ENCODE measurements at places on chromosomes 1 and 21.

DNA sequence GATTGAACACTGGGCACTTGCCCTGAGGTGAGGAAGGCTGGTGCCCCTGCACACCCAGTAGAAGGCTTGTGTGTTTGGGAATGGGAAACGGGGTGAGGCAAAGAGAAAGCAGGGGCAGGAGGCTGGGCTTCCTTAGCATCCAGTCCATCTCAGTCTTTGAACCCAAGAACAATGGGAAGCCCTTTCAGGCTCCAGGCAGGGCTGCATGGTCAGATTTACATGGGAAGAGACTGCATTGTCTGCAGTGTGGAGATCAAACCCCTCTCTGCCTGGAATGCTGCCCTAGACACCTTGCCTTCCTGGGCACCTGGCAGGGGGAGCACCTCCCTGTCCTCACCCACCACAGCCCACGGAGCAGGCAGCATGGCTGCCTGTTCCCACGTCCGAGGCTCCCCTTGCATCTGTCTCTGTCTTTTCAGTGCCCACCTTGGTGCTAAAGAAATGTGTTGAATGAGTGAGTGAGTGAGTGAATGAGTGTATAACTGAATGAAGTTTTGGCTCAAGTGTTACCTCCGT, 268.5 kb downstream of the GRIK3 start:
- no peak for DNase-seq

- DNase-seq, result no peak
These were observed 5.6 kb downstream of the OSBPL9 start for GRCh38 chr1:51622455-51622913.

GRCh38 chr1:192706936-192707335, 71.0 kb downstream of the RGS13 start:
- DNase-seq, result no peak

DNA sequence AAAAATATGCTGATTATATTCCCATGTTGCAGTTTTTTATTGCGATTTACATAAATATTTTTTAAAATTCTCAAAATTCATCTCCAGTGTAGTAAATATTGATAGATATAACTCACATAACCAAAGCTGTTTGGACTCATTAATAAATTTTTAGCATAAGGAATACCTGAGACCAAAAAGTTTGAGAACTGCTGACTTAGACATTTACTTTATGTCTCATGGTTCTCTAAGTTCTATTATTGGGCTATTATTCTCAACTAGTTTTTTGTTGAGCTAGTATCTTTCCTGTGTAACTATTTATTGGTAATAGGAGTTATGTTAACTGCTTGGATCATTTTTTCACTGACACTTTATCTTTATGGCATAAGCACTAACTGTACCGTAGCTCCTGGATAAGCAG, 1069.6 kb downstream of the ADGRL2 start:
- DNase-seq, result no peak

- DNase-seq, result no peak
These were observed 20.2 kb downstream of the SDC3 start for GRCh38 chr1:30888391-30888790.

GRCh38 chr21:44805859-44806258, 4.2 kb upstream of the UBE2G2 start:
- no peak for DNase-seq

- DNase-seq, result no peak
These were observed 89.6 kb upstream of the LPGAT1 start for GRCh38 chr1:211920141-211920572.

DNA sequence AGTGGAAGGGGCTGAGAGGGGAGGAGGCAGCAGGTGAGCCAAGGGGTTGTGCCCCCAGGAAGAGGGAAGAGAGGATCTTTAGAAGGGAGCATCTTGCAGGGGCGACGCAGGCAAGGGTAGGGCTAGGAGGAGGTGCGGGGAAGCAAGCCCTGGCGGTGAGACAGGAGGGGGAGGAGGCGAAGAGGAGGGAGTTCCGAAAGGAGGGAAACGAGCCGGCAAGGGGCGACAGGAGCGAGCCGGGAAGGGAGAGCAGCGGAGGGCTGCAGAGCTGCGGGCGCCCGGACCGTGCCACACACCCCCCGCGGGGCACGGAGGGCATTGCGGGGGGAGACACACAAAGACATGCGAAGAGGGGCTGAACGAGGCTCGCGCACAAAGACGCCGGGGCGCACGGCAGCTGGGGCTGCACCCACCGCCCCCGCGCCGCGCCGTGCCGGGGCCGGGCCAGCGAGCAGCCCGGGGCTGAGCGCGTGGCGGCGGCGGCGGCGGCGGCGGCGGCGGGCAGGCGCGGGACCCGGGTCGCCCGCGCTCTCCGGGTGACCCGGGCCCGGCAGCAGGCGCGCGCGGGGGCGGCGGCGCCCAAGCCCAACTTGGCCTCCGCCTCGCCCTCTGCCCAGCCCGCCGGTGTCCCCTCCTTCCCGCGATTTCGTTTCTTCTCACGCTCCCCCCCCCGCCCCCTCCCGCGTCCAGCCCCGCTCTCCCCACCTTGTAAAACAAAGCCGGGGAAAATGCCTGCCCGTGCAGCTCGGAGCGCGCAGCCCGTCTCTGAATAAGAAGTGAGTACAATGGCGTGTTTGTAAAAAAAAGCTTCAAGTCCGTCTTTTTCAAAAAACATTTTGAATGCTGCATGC, at the start of gene KCNK2:
KCNK2 (plus strand) TSS at position 206 of the 851 bp plus-strand sequence. CDS start 649 bp downstream, outside the sequence.
- DNase-seq, result no peak

- DNase-seq, result no peak
These were observed 5.2 kb downstream of the FOXD3 start for GRCh38 chr1:63327417-63328054.

GRCh38 chr1:3329640-3330281, 124.7 kb upstream of the ARHGEF16 start:
- DNase-seq, result no peak

GRCh38 chr1:237610157-237610556, 280.6 kb downstream of the ZP4 start:
- no peak for DNase-seq

- DNase-seq, result no peak
These were observed 136.0 kb downstream of the GDAP2 start for GRCh38 chr1:117793413-117793812.

DNA sequence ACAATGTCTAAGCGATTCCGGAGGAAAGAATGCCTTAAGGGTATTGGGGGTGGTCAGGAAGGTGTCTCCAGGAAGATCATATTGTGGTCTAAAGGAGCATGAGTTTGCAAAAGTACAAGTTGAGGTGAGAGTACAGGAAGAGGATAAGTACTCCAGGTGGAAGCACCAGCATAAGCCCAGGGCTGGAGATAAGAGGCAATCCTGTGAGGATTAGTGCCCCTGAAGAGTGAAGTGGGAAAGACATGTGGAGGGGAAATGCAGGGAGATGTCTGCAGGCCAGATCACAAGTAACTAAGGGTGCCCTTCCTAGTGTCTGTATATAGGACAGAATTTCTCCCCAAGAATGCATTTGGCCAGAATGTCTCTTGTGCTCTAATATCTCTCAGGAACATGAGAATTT, 188.3 kb upstream of the DPT start:
- no peak for DNase-seq

DNA sequence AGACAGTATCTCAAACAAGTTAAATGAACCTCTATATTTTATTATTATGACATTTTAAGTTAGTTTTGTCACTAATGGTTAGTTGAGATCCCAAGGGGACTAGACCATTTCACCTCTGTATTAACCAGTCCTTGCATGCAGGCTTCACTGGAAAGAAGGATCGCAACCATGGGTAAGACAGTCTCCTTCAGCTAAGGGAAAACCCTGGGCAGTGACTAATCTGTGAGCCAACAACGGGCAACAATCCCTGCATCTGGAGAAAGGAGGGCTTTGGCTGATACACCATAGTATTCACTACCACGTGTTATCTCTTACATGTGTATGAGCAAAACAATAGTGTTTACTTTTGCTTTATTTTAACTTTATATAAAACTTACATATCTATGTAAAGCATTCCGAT, 708.8 kb upstream of the CHRM3 start:
- DNase-seq, result no peak

GRCh38 chr1:215530401-215530984, 36.6 kb upstream of the KCTD3 start:
- no peak for DNase-seq

GRCh38 chr1:93437976-93438605, 9.8 kb upstream of the FNBP1L start:
- DNase-seq, result no peak

GRCh38 chr21:43727519-43728153, 8.7 kb downstream of the PDXK start:
- DNase-seq, result no peak

DNA sequence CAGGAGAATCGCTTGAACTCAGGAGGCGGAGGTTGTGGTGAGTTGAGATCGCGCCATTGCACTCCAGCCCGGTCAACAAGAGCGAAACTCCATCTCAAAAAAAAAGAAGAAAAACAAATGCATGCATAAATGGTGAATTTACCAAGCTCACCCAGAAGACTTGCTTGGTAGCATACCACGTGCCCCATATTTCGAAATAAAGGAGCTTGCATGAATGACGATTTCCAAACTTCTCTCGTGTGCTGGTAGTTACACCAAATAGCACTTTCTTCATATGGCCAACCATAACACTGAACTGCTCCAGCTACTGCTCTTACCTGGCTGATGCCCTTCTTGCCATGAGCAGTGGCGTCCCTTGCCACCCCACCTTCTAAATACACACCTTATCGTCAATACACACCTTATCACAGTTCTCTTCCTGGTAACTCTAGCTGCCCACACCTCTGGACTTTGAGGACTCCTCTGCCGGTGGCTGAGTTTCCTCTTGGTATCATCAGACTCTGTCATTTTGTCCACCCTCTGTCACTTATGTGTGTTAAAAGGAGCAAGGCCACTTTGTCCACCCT, 2.8 kb downstream of the DOP1B start:
- no peak for DNase-seq

GRCh38 chr21:25997788-25998611, 172.6 kb downstream of the APP start:
- peak; percentile 53 for DNase-seq

GRCh38 chr1:72623299-72623708, 341.0 kb upstream of the NEGR1 start:
- DNase-seq, result no peak

GRCh38 chr1:112911506-112912220, 44.3 kb downstream of the SLC16A1 start:
- no peak for DNase-seq

DNA sequence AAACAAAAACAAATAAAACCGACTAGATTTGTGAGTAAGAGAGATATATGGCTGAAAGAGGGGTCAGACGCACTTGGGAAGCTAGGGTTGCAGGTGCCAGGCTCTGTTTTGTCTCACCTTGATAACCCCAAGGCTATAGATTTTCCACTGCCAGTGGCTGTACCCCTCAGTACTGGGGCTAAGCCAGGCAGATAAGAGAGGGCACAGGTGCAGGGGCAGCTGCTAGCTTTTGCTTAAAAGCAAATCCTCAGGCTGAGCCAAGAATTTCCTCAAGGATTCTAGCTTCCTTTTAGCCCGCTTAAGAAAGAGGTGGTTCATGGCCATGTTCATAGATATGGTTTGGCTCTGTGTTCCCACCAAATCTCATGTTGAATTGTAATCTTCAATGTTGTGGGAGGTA, 57.9 kb downstream of the OVGP1 start:
- DNase-seq, result no peak

- DNase-seq, result no peak
These were observed 11.3 kb upstream of the SYT6 start for GRCh38 chr1:114164840-114165543.

GRCh38 chr1:4101459-4102161, 201.5 kb upstream of the C1orf174 start:
- DNase-seq, result no peak

GRCh38 chr1:232899839-232900238, 50.6 kb upstream of the NTPCR start:
- no peak for DNase-seq

DNA sequence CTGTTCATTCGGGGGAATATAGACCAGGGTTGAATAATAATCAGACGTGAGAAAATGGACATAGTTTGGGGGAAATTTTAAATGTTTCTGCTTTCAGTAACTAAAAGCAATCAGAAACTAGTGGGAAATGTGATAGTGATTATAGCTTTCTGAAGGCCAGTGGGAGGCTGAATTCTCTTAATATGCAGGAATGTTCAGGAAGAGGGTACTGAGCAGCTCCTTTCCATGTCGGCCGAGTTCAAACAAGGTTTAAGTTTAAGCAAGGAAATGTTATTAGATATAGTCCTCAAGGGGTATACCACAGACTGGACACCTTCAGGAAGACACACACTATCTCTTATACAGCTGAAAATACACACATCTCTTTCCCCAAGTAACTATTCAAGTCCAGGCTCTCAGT, 105.5 kb downstream of the HHAT start:
- no peak for DNase-seq

DNA sequence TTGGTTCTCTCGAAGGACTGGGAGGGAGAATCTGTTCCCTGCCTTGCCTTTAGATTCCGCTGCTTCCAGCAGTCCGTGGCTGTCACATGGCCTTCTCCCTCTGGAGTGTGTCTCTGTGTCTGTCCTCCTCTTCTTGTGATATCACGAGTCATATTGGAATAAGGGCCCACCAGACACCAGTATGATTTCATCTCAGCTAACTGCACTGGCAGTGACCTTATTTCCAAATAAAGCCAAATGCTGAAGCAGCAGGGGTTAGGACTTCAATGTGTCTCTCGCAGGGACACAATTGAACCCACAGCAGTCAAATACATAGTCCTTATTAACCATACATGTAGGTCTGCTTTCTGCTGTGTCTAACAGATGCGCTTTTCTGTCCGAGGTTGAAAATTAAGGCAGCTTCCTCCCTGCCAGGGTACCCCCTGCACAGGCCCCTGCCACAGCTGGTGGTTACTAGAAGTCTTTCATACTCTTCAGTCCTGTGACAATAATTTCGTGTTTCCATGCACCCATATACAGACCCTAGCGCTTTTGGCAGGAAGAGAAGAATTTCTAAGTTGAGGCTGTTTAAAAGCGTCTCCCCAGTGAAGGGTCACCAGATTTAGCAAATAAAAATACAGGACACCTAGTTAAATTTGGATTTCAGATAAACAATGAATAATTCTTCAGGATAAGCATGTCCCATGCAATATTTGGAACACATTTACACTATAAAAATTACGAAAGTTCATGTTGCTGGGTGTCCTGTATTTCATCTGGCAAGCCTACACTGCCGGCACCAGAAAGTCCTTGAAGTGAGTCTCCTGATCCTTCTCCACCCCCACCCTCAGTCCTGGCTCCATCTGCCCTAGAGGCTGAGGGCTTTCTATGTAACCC, 182.1 kb downstream of the ETS2 start:
- no peak for DNase-seq

DNA sequence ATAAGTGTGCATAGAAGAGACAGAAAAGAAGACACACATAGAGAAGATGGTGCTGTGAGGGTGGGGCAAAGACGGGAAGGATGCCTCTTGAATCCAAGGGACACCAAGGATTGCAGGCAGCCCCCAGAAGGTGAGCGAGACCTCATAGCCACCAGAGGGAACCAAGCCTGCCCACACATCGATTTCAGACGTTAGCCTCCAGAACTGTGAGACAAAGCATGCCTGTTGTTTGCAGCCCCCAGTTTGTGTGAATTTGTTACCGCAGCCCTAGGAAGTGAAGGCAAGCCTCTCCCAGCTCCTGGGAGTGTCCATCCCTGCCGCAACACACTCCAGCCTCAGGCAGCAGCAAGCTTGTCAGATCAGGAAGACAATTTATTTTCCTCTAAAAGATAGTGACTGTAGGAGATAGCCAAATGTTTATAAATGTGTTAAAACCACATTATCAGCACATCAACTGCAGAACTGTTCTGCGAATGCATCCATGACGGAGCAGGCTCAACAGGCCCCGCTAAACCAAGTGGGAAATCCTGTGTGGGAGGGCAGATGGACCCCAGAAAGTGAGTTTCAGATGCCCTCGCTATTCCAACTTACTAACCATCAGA, 543.3 kb downstream of the MATN1 start:
- no peak for DNase-seq

GRCh38 chr1:64623750-64624191, 121.1 kb upstream of the RAVER2 start:
- no peak for DNase-seq

Measured in substantia nigra (tissue), 51 donors.